ENCODE measurements at places on chromosomes 16 and 17.

GRCh38 chr17:75490173-75490743, 25.1 kb downstream of the CASKIN2 start:
- DNase-seq: no peak

DNA sequence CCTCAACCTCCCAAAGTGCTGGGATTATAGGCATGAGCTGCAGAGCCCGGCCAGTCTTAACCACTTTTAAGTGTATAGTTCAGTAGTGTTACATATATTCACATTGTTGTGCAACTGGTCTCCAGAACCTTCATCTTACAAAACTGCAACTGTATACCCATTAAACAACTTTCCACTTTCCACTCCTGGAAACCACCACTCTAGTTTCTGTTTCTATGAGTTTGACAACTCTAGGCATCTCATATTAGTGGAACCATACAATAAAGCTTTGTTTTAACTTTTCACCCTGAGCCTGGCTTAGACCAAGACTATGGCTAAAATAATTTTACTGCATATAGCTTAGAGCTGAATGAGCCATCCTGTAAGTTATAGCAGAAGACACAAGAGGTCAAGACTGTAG, 108.0 kb upstream of the GOT2 start:
- no peak for DNase-seq

DNA sequence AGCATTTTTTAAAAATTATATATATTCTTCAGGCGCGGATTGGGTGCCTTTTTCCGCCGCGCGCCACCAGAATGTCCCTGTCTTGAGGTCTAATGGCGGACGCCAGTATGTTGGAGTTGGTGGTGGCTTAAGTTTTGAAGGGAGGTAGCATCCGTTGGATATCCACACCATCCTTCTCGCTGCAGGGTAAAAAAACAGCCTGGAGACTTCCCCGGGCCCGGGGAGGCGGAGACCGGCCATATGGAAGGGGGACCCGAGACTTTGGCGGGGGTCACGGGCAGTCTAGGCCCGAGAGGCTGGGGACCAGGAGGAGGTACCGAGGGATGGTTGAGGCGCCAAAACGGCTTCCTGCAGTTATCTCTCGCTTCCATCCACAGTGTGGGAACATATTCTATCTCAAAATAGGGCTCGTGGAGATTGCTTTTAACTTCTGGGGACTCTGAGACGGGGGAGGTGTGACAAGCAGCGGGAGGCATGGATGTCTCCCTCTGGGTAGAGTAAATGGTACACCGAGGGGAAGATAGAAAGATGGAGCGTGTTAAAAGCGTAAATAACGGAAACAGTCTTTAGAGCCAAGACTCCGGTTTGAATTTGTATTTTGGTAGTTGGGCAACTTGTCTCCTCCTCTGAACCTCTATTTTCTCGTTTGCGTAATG, at the start of gene SF3B3:
TSS of gene SF3B3 (plus strand) at position 74 of the 656 bp plus-strand sequence. CDS start 2,841 bp downstream, outside the sequence.
- peak; percentile 47 for DNase-seq

- no peak for DNase-seq
These were observed 149.9 kb upstream of the PIRT start for GRCh38 chr17:10987786-10988185.

- DNase-seq: peak; percentile 11
These were observed 1.0 kb downstream of the VEZF1 start for GRCh38 chr17:57986841-57987580.

DNA sequence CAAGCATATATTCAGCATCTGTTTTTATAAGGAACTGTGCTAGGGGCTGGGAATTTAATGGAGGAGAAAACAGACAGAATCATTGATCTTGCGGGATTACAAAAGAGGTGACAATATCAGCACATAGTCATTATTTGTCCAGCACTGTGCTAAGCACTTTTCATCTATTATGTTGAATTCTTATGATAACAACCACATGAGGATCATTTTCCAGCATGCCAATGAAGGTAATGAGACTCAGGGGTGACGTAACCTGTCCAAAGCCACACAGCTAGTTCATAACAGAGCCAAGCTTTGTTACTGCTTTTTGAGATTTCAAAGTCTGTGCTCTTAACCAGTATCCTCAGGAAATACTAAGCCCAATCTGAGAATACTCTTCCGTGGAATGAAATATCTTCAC, 503.3 kb downstream of the CDH13 start:
- DNase-seq: no peak

- no peak for DNase-seq
These were observed 4.8 kb upstream of the ADAT1 start for GRCh38 chr16:75627851-75628250.

GRCh38 chr17:63455417-63455816, 9.3 kb upstream of the CYB561 start:
- no peak for DNase-seq

DNA sequence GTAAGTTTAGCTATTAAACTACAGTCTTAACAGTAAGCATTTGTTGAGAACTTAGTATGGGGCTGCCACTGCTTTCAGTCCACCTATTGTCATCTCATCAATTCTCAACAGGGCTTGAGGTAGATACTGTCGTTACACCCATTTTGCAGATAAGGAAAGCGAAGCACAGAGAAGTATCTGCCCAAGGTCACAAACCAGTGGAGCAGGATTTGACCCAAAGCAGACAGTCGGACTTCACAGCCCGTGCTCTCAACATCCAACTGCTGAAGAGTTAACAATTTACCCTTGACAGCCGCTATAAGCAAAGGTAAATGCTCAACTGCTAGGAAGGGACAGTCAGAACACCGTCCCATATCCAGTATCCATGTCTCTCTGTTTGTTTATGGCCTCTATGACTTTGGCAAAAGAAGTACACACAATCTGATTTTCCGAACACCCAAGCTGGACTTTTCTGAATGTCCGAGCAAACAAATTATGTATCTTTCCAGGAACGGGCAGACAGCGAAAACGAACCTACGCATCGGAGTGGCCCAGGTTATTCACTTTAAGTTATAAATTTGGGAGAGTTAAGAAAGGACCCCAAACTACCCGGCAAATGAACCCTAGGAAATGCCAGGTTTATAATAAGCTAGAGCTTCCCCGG, 1.2 kb downstream of the SIAH1 start:
- DNase-seq: no peak

- DNase-seq: no peak
These were observed 308.4 kb downstream of the ABCC12 start for GRCh38 chr16:47847220-47847970.

GRCh38 chr16:64541621-64542020, 580.2 kb downstream of the CDH11 start:
- DNase-seq: no peak

- DNase-seq: no peak
These were observed 55.8 kb upstream of the TANC2 start for GRCh38 chr17:62910277-62910676.

DNA sequence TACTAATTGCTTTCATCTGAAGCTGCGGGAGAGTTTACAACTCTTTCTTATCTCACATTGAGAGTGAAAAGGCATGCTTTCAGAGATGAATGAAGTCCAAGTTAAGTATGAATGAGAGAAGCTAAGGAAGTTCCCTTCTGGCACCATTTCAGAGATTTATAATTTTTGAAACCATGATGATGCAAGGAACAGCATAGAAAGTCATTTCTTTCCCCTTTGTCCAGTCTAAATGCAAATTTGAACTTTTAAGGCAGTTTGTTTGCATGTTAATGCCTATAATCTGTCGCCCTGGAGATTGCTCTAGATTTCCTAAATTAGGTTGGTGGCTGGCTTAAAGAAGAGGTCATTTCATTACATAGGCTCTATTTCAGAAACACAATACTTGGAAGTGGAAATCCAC, 594.8 kb upstream of the GOT2 start:
- no peak for DNase-seq

DNA sequence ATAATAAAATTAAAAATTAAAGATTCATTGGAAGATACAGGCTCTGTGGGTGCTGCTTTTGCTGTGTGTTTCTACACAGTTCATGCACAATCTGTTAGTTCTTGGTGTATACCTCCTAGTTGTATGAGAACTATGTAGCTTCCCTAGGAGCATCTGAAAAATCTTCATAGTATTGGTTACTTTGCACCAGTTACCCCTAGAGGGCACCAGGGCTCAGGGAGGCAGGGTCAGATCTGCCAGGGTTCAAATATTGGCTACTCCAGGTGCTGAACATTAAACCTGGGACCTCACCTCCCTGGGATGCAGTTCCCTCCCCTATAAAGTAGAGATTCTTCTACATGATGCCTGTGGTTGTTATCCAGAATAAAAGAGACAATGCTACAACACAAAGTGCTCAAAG, 583.0 kb upstream of the CDH11 start:
- DNase-seq: no peak

DNA sequence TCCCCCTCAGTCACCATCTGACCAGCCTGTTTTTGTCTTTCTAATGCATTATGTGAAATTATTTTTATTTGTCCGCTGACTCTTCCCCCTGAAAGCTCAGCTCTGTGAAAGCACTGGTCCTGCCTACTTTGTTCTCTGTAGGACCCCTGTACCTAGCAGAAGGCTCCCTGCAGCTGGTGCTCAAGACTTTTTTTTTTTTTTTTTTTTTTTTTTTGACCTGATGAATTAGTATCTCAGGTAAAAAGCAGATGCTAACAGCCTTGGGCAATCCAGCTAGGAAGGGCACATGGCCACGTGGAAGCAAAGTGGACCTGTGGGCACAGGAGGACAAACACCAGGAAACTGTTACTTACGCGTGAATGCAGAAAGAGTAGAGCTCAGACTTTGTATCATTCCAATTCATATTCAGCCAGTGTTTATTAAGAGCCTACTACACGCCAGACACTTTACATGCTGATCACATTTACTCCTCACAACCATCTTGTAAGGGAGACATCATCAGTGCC, 629 bp upstream of the UNC119 start:
- no peak for DNase-seq

GRCh38 chr17:17509601-17510425, 13.6 kb upstream of the RASD1 start:
- DNase-seq: no peak

- no peak for DNase-seq
These were observed 75.7 kb downstream of the TANC2 start for GRCh38 chr17:63041722-63042121.

GRCh38 chr17:79338152-79338551, 263.5 kb downstream of the ENGASE start:
- DNase-seq: no peak

GRCh38 chr17:31561469-31562375, 170.2 kb downstream of the RAB11FIP4 start:
- no peak for DNase-seq

GRCh38 chr17:27550974-27551505, 79.9 kb upstream of the LGALS9 start:
- no peak for DNase-seq

- DNase-seq: no peak
These were observed 3.8 kb upstream of the NPB start for GRCh38 chr17:81898029-81898866.

DNA sequence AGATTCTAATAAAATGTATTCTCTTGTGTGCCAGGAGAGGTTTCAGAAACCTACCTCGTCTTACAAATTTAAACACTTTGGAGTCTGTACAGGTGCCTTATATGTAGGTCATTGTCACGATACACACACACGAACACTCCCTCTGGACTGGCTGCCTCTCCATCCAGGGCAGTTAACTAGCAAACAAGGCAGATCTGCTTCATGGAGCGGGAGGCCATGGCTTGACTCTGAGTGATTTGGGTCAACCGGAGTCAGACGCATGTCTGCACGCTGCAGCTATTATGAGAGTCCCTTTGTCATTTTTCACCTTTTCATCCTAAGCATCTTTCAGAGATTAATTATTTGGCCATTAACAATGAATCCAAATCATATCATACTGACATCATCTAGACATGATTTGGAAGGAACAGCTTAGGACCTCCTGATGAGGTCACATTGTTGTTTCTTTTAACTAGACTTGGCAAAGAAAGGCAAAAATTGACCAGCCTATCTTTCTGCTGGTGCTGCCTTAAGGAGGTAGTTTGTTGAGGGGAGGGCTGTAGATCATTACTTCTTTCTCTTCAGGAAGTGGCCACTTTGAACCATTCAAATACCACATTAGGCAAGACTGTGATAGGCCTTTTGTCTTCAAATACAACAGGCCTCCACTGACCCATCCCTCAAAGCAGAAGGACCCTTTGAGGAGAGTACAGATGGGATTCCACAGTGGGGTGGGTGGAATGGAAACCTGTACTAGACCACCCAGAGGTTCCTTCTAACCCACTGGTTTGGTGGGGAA, 58.9 kb downstream of the HLF start:
- no peak for DNase-seq

- peak; percentile 63 for DNase-seq
These were observed 1.4 kb downstream of the PRAC2 start for GRCh38 chr17:48724251-48725003.

- DNase-seq: no peak
These were observed 46.5 kb downstream of the KSR1 start for GRCh38 chr17:27502526-27503324.

DNA sequence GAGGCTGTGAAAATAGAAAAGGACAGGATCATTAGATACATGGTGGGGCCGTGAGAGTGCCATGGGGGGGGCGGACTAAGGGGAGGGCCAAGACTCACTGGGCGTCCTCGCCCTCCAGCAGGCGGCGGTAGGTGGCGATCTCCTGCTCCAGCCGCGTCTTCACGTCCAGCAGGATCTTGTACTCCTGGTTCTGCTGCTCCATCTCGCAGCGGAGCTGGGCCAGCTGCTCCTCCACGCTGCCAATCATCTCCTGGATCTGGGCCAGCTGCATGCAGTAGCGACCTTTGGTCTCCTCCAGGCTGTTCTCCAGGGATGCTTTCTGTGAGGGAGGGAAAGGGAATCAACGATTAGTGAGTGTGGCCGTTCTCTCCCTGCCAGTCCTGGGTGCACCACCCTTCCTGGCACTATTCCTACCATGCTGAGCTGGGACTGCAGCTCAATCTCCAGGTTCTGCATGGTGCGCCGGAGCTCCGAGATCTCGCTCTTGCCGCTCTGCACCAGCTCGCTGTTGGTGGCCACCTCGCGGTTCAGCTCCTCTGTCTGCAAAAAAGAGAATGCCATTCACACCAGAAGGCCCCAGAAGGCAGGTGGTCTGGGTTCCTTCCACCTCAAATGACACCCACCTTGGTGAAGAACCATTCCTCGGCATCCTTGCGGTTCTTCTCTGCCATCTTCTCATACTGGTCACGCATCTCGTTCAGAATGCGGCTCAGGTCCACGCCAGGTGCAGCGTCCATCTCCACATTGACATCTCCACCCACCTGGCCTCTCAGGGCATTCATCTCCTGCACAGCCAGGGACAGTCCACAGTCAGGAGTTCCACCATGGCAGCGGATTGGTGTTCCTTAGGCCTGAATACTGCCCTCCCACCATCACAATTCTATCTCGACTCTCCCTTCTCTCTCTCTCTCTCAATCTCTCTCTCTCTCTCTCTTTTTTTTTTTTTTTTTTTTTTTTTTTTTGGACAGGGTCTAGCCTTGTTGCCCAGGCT, 3.3 kb downstream of the KRT14 start:
- DNase-seq: no peak

- no peak for DNase-seq
These were observed 5.5 kb downstream of the IGSF6 start for GRCh38 chr16:21646721-21647561.

DNA sequence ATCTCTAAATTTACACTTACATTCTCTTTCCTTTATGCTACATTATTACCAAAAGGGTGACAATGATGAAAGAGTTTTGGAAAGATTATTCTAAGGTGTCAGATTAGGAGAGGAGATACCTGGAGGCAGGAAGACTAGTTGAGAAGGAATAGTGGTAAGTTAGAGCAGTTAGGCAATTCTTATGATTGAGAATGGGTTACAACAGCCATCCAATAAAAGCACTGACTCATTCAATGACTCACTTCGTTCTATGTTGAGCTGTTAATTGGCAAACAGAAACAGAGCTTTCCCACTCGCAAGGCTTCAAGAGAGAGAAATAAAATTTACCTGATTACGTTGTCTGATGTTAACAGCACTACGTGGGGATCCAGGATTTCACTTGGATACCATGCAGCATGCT, 5.8 kb downstream of the NUP88 start:
- DNase-seq: no peak

- DNase-seq: no peak
These were observed 7.9 kb upstream of the FAM83G start for GRCh38 chr17:19012171-19013080.

Measured in stimulated activated CD8-positive, alpha-beta memory T cell treated with anti-CD3 and anti-CD28 coated beads, Interleukin-4, amount 100 ng/mL, for 1 hour (primary cell).